ENCODE measurements at places on chromosomes 11 and 22.

GRCh38 chr22:36337365-36338130 is 50.2 kb downstream of the MYH9 start:
- DNase-seq: no peak

- no peak for DNase-seq
These were observed 2191.2 kb downstream of the LRRC4C start for GRCh38 chr11:39268176-39268690.

DNA sequence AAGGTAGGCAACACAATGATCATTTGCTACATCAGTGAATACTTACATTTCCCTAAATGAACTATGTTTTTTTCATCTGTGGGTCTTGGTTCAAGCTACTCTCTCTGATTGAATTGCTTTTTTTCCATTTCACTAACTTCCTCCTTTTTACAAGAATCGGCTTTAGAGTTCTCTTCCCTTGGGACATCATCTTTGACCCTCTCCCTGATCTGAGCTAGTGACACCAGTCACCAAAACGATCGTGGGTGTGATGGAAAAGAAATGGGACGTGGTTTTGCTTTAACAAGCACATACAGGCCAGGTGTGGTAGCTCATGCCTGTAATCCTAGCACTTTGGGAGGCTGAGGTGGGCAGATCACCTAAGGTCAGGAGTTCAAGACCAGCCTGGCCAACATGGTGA is 129.9 kb downstream of the WT1 start:
- DNase-seq: no peak

- no peak for DNase-seq
These were observed 12.9 kb upstream of the MUC6 start for GRCh38 chr11:1049431-1049891.

DNA sequence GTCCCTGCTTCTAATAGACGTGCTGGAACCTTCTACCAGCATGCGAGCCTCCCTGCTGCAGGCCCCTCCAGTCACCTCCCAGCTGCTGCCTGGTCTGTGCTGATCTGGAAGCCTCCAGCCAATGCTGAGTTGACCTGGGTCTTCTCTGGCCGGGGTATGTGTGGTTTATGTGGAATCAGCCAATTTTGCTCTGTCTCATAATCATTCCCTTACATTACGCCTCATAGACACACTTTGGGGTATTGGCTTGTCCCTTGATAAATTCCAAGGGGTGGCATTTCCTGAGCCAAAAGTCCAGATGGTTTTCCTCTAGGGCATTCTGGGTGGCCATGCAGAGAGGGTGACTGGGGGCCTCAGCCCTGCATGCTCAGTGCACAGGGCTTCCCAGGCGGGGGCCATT is 8.3 kb upstream of the KMT5B start:
- DNase-seq: no peak

DNA sequence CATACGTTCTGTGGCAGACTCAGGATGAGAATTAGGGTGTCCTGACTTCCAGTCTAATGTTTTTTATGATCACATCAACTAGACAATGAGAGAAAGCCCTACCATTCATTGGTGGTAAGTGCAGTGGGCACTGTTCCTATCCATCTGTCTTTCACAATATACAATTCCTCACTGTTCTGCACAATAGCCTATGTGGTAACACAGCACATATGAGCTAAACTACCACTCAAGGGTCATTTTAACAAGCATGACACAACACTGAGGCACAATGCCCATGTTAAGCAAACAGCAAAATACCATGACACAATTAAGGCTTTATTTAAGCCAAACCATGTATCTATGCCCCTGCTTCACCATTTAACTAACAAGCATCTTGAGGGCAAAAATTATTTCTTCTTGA is 52.3 kb downstream of the SIK3 start:
- peak; percentile 14 for DNase-seq

- DNase-seq: peak; percentile 93
These were observed 2.8 kb upstream of the CDKN1C start for GRCh38 chr11:2888266-2888968.

DNA sequence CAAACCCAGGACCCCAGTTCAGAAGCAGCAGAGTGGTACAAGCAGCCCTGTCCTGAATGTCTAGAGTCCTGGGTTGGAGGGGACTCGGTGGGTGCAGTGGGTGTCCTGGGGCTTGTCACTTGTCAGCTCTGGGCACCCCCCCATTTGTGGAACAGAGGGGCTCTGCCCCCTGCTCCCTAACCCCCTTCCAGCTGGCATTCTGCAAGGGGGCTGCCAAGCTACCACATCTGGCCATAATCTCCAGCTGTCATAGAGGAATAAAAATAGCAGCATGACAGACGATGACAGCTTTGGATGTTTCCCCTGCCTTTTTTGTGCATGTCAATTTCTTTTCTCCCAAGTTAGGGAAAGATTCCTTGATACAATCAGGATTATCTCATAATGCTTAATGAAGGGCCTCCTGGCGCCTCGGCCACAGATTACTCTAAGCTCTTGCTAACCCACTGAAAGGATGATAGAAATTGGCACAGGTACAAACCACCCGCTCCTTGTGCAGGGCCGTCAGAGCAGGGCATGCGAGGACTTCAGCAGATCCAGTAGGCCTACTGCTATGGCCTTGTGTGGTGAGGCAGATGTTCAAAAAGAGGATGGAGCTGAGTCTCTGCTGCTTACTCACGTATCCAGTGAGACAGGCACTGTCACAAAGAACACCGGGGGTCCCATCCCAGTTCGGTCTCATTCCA is 83.0 kb downstream of the ISX start:
- no peak for DNase-seq

DNA sequence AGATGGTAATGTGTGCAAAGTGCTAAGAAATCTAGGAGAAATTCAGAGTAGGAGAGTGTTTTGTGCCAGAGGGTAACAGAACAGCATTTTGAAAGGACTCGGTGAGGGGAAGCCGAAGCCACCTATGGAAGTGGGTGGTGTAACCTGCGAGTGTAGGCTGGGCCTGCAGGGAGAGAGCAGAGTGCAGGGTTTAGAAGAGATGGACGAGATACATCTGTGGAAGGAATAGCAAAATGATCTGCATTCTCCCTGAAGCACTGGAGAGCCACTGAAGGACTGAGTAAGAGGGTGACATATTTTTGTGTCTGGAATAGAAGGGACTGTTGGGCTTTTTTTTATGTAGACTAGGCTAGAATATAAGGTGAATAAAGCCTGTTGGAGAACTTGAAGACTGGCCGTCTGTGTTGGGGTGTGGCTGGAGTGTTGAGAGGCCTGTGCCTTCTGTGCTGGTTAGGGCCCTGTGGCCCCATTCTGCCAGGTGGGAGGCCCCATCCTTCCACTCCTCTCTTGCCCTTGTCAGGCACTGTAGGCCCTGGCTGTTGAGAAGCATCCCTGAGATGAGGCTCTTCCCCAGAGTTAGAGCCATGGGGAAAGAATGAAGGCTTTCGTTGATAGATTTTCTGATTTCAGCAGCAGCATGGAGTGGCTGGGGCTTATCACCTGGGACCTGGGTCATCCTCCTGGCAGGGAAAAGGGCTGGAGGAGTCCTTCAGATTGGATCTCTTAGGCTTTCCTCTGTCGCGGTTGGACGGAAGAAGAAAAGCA is 102.2 kb downstream of the ZBTB16 start:
- no peak for DNase-seq

GRCh38 chr11:9056467-9056866 is 34.9 kb downstream of the SCUBE2 start:
- DNase-seq: no peak

- no peak for DNase-seq
These were observed 7.2 kb upstream of the PLXNB2 start for GRCh38 chr22:50314455-50315288.

DNA sequence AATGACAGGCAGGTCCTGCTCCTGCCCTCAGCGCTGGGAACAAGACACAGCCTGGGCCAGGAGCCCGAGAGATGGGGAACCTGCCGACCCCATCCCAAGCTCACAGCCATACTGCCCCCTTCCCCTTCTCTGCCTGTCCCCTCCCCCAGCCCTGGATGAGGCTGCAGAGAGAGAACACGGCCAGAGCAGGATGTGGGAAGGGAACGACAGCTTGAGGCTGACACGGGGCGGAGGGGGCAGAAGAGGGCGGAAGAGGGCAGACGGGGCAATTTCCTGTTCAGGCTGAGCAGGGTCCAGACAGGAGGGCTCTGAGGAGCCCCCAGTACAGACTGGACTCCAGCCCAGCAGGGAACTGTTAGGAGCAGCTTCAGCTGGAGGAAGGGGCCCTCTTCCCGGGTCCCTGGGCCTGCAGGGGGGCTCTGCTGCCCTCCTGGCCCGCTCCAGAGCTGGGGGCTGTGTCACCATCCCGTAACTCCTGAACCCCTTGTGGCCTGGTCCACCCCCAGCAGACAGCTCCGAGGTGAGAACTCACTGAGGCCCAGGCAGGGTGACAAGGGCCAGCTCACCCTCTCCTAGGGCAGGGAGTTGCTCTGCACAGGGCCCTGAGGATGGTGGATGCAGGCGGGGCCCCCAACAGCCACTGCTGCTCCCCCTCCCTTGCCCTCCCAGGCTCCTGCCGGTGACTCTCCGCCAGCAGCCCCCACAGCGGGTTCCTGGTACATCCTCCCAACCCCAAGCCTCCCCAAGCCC is 5.7 kb downstream of the CTSD start:
- DNase-seq: no peak

DNA sequence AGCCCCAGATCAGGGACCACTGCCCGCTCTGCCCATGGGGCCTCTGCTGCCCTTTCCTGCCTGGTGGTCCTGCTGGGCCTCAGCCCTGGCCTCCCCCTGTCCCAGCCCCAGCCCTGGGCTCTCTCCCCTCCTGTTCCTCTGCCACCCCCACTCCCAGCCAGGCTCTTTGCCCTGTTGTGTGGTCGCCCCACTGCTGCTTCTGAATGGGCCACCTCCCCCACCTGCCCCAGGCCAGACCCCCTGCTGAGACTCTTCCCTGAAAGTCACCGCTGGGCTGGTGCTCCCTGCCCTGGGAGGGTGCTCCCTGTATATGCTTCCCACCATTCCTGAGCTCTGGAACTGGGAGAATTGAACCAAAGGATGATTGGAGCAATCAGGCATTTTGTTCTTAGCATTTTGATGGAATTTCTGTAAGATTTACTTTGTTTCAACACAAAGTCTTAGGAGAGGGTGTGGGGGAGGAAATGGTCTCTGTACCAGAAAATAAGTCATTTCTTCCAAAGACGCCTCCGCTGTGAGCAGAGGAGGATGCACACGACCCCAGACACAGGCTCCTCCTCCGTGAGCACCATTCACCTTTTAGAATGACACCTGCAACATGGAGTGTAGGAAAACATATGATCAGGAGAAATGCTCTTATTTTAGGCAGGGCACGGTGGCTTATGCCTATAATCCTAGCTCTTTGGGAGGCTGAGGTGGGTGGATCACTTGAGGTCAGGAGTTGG is 5.2 kb downstream of the APOBEC3B start:
- DNase-seq: no peak

- DNase-seq: no peak
These were observed 25.2 kb downstream of the MUC6 start for GRCh38 chr11:1011320-1011698.

GRCh38 chr11:72642043-72642883 is 32.0 kb downstream of the PDE2A start:
- peak; percentile 89 for DNase-seq

DNA sequence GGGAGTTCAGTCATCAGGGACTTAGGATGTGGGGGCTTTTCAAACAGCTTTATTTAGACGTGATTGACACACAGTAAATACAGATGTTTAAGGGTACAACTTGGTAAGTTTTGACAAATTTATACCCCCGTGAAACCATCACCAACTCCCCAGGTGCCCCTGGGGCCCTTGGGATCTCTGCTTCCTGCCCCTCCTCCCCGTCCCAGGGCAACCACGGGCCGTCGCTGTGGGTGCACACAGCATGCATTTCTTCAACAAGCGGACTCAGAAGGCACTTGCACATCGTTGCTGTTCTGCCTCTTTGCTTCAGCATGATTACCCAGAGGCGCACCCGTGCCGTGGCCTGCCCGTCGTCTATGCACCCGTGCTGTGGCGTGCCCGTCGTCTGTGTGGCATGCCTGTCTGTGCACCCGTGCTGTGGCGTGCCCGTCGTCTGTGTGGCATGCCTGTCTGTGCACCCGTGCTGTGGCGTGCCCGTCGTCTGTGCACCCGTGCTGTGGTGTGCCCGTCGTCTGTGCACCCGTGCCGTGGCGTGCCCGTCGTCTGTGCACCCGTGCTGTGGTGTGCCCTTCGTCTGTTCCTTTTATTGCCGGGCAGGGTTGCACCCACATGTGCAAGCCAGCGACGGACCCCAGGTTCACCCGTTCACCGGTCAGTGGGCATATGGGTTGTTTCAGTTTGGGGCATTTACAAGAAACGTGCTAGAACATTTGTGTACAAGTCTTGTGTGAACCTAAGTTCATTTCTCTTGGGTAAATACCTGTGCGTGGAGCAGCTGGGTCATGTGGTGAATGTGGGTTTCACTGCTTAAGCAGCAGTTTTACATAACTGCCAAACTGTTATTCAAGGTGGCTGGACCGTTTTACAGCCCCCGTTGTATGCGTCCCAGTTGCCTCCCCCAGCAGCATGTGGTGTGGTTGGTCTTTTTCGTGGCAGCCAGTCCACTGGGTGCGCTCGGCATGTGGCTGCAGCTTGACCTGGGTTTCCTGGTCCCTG is 8.3 kb downstream of the CD81 start:
- no peak for DNase-seq

DNA sequence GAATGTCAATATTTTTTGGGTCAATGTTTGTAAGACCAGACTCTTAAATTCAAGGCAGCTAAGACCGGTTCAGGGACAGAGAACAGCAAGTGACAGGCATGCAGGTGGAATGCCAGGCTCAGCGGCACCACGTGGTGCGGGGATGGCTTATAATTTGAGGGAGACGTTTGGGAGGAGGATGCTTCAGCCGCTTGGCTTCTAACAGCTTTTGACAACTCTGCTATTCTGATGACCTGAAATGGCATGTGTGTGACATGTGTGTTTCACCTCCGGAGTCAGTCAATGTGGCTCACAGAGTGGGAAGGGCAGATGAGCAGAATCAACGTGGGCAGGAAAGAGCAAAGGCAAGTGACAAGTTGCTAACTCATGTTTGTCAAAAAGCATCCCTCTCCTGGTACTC is 228.3 kb downstream of the KIRREL3 start:
- no peak for DNase-seq

GRCh38 chr11:17933708-17934107 is 79.1 kb downstream of the SERGEF start:
- DNase-seq: no peak

GRCh38 chr11:29019960-29020683 is 911.9 kb downstream of the METTL15 start:
- no peak for DNase-seq

DNA sequence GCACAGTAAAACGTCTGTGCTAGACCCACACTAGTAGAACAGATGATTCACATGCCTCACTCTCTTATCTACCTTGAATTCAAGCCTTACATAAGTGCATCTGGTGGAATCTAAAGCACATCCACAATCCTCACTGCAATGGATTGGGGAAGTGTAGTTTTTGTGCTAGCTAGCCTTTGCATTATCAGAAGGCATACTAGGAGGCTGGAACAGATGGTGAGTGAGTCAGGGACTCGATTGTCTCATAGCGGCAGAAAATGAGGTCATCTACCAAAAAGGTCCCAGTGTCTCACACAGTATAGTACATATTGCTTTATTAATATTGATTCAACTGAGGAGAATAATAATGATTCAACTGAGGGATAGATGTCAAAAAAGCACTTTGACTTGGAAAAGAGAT is 9.3 kb downstream of the MSANTD4 start:
- peak; percentile 9 for DNase-seq

Measured in GM03348 (cell line).